Endodermal cell (in vitro differentiated cells): ENCODE measurements at places on chromosomes 1 and 21. TPM values are rescaled to one million over a fixed set of nuclear protein-coding genes. Genes with fewer than 3 reads are reported as not detected.

C1orf87 gene
- not detected in 2 replicates for total RNA-seq

PLEKHN1 gene
- 3.8 and 4.6 TPM in 2 replicates for total RNA-seq

PLA2G2E gene
- not detected in 2 replicates for total RNA-seq

CNR2 gene
- total RNA-seq, result not detected in 2 replicates

GRCh38 chr1:54107131-54107530 is 45.7 kb downstream of the CDCP2 start:
- peak; percentile 70 for DNase-seq

DNA sequence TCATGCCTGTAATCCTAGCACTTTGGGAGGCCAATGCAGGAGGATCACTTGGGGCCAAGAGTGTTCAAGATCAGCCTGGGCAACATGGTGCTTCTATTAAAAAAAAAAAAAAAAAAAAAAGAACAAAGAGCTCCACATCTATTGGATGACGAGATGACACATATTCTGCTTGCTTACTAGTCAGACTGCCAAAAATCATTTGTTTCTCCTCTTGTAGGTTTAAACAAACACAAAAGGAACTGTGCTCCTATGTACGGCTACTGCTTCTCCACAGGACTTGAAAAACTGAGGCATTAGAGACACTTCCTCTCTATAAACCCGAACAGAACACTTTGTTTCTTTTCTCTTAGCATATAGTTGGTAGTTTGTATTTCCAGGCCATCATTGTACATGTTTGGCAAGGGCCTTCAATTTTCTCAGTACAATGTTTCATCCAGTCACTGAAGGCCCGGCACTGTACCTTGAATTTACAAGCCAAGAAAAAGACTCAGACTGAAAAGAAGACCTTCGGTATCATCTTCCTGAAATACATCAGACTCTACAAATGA is 6.0 kb downstream of the TRIT1 start:
- no peak for DNase-seq

- no peak for DNase-seq
Measured at GRCh38 chr1:196680107-196680506, 28.3 kb downstream of the CFH start.

DNA sequence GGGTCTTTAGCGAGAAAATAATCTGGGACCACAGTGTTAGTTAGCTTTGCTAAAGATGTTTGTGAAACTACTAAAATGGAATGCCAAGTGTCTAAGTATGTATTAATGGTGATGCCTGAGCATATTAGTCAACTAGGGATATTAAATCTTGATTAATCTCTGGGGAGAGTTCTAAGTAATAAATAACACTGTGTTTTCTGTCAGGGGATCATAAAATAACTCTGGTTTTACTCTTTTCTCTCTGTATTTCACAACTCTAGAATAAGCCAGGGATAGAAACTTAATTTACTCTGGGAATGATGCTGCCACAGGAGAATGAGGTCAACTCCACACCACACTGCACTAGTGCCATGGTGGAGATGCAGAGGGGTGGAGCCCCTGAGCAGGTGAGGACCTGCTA is 399.2 kb downstream of the PTBP2 start:
- DNase-seq, result no peak

GRCh38 chr1:183808296-183809027 is 3.5 kb downstream of the RGL1 start:
- DNase-seq, result no peak

GRCh38 chr1:162376691-162377090 is at the start of gene SPATA46:
Gene SPATA46, minus strand, starts transcription at chr1:162376854. Its CDS starts 64 bp downstream, at chr1:162376790.
- peak; percentile 13 for DNase-seq

- DNase-seq, result no peak
Measured at GRCh38 chr1:166673722-166674121, 165.6 kb upstream of the POGK start.

- no peak for DNase-seq
Measured at GRCh38 chr1:97778718-97779117, 142.1 kb downstream of the DPYD start.

GRCh38 chr1:17181781-17182464 is 23.0 kb upstream of the PADI1 start:
- DNase-seq, result peak; percentile 59
